ENCODE measurements at places on chromosomes 16 and 17. TPM values are rescaled to one million over a fixed set of nuclear protein-coding genes. Genes with fewer than 3 reads are reported as not detected.

Gene BIRC5
- total RNA-seq: 40.6 TPM

- no peak for DNase-seq
Measured at GRCh38 chr17:19290066-19290705, 53.0 kb downstream of the EPN2 start.

GRCh38 chr17:57968456-57968855 is 13.2 kb upstream of the CUEDC1 start:
- DNase-seq: no peak

DNA sequence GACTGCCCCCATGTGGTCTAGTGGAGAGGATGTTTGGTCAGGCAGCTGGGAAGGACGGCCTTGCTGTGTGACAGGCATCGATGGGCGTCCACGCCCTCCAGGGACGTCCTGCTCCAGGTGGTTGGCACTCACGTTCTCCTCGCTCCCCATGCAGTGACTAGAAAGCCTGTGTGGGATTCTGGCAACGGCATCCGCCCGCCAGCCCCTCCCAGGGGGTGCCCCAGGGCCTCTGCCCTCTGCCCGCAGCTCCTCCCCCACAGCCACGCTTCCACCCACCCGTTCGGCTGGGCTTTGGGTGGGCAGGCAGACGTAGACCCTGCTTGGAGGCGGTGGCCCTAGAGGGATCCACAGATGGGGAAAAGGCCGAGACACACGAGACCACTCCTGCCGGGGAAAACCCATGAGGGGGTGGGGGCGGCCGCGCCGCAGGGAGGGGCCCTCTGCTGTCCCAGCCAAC is 4.7 kb upstream of the IL17C start:
- DNase-seq: peak; percentile 76

DNA sequence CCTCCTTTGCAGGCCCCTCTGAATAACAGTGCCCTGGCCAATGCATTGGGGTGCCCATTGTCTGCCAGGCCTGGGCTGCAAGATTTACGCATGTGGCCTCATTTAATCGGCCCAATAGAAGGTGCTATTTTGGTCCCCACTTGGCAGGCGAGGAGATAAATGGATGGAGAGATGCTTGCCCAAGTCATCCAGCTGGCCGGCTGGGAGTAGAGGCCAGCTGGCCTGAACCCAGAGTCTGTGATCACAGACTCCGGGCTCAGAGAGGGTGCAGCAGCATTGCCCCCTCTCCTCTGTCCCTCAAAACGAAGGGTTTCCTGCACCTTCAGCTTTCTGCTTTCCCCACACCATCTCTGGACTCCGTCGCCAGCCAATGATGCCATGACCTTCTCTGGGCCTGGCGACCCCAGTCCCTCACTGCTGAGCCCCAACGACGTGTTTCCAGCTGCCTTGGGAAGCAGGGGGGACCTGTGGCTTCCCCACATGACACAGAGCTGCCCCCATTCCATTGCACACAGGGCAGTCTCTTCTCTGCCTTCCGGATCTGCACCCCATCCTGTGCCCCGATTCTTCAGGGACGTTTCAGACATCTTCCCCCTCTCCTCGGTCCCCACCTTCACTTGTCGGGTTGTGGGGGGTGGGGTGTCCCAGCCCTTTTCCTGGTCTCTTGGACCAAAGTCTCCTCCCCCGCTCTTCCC is 3.5 kb upstream of the ADGRG1 start:
- DNase-seq: no peak

Gene KRTAP4-9
- total RNA-seq: not detected

DNA sequence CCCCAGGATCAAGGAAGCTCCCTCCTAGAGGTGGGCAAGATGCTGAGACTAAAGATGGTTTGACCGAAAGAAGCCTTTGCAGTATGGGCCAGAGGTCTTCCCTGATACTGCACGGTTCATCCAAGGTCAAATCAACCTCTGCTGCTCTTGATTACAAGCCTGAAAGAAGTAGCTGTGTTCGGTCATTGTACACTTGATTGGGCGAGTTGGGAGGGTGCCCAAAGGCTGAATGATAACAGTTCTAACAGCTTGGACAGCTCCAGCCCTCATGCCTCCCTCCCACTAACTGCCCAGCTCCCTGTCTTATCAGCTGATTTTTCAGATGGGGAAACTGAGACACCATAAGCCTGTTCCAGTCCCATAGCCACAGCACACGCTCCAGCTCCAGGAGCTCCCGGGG is 42.8 kb downstream of the ABCC12 start:
- DNase-seq: no peak

Gene HSBP1
- total RNA-seq: 119 TPM

Gene CSF3
- not detected for total RNA-seq

DNA sequence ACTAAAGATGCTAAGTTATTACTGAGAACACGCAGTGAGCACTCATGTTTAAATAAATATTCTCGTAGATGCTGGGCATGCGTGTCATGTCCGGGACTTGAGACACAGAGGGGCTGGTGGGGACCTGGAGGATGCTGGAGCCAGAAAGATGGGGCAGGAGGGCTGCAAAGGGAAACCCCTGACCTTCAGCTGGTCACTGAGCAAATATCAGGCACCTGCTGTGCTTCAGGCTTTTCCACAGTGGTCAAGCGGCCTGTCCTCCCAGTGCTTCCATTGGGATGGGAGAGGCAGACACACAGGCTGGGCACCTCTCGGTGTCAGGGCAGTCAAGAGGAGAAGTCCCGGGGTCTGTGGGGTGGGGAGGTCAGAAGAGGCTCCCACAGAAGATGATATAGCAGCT is 211.4 kb downstream of the GSG1L start:
- no peak for DNase-seq

- DNase-seq: peak; percentile 70
Measured at GRCh38 chr17:35801583-35802224, 6.3 kb upstream of the MMP28 start.

- DNase-seq: no peak
Measured at GRCh38 chr16:11033629-11034420, 89.5 kb downstream of the CLEC16A start.

GRCh38 chr17:48617471-48618255 is 2.6 kb upstream of the HOXB8 start:
- peak; percentile 59 for DNase-seq

GRCh38 chr16:67017421-67017750 is 11.6 kb upstream of the CBFB start:
- peak; percentile 57 for DNase-seq

GRCh38 chr17:63173450-63173849 is 207.4 kb downstream of the TANC2 start:
- no peak for DNase-seq

Gene RNF112
- total RNA-seq: not detected

GRCh38 chr17:35079547-35080423 is 16.3 kb upstream of the RFFL start:
- DNase-seq: no peak

Gene CENPV
- 53.0 TPM for total RNA-seq

Gene OR3A3
- not detected for total RNA-seq

DNA sequence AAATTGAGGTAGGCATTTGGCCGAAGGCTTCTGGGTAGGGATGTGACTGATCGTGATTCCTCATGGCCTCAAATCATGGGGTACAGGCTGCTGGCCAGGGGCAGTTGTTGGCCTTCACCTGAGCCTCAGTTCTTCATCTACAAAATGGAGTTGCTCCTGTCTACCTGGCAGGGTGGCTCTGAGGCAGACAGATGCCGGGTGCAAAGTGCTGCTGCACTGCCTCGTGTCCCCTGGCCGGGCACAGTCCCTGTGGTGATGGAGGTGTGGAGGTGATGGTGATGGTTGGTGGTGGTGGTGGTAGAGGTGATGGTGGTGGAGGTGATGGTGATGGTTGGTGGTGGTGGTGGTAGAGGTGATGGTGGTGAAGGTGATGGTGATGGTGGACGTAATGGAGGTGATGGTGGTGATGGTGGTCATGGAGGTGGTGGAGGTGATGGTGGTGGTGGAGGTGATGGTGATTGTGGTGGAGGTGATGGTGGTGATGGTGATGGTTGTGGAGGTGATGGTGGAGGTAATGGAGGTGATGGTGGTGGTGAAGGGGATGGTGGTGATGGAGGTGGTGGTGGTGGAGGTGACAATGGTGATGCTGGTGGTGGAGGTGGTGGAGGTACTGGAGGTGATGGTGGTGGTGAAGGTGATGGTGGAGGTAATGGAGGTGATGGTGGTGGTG is 52.6 kb downstream of the RNF213 start:
- DNase-seq: no peak
